ENCODE measurements at places on chromosomes 5 and 9.

DNA sequence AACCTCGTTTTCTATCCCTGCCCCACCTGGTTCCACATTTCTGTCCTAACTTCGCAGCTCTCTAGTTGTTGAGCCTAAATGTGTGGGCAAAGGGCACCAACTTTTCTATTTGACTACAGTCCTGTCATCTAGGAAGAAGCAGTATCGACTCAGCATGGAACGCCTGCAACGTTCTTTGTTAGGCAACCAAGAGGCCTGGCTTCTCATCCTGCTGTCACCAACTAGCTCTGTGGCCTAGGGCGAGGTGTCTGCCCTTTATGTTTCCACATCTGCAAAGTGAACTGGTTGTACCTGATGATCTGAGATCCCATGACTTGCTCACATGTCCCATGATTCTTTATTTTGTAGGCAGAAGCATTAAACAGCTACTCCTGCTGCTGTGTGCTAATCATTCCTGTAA is 248.9 kb downstream of the ADAMTSL1 start:
- DNase-seq = no peak

DNA sequence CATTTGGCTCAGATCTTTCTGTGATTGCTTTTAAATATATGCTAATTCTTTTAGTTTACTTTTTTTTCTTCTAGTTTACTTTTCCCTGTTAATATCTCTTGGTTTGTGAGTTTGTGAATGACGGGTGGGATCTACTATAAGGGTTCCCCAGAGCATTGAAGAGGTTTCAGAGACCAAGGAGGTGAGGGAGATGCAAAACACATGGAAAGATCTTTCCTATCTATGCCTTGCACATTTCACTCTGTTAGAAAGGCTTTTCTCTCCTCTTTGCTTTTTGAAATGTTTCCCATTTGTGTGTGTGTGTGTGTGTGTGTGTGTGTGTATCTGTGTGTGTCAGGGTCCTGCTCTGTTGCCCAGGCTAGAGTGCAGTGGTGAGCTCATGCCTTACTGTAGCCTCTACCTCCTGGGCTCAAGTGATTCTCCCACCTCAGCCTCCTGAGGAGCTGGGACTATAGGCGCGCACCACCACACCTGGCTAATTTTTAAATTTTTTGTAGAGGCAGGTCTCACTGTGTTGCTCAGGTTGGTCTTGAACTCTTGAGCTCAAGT is 50.7 kb downstream of the CNTLN start:
- no peak for DNase-seq

GRCh38 chr5:75753182-75753581 is 35.9 kb upstream of the POC5 start:
- DNase-seq = no peak

DNA sequence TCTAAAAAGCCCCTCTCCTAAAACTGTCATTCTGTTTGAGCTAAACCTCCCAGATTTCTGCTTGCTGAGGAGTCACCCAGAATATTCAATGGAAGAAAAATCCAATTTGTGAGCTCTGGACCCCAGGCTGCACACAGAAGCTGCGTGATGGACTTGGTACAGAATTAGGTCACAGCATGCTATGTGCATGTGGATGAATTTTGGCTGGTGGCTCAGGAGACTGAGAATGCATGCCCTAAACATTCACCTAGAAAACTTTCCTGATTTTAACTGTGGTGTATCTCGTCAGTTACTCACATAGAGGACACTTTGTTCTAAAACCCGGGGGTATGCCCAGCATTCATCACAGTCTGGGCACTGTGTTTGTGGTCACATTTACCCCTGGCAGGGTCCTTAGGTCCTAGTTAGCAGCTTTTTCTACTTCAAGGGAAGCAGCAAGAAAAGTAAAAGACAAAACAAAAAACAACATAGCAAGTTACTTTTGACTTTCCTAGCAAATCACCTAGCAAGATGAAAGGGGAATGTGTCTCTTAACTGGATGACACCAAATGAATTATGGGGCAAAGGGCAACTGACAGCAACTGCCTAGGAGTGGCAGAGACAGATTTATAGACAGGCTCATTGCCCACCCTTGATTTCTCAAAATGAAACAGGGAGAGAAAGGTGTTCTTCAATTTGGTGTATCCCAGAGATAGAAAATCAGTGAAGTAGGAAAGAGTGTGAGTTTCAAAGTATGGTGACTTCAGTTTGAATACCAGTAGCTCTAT is 8.3 kb upstream of the SHROOM1 start:
- DNase-seq = no peak

DNA sequence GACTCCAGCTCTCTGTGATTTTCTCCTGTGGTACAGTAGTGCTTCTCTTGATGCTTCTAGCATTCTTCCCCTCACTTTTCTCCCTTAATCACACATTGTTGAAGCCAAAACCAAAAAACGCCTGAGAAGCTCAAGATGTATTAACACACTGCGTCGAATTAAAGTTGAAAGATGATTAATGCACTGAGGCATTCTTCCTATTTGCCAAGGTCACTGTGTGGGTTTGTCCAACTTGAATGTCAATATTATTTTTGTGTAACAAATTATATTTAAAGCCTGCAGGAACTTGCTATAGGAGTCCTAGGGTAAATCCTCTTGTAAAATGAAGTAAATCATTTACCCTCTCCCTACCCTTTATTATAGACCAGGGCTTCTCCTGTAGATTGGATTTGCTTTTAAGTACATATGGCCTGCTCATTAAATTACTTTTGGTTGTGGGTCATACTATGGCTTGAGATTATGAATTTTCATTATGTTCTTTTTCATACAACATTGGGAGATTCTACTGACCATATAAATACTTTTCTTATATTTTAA is 68.1 kb downstream of the GDA start:
- no peak for DNase-seq

- DNase-seq = no peak
Observed at GRCh38 chr5:151383011-151383410, 35.7 kb upstream of the SLC36A2 start.

DNA sequence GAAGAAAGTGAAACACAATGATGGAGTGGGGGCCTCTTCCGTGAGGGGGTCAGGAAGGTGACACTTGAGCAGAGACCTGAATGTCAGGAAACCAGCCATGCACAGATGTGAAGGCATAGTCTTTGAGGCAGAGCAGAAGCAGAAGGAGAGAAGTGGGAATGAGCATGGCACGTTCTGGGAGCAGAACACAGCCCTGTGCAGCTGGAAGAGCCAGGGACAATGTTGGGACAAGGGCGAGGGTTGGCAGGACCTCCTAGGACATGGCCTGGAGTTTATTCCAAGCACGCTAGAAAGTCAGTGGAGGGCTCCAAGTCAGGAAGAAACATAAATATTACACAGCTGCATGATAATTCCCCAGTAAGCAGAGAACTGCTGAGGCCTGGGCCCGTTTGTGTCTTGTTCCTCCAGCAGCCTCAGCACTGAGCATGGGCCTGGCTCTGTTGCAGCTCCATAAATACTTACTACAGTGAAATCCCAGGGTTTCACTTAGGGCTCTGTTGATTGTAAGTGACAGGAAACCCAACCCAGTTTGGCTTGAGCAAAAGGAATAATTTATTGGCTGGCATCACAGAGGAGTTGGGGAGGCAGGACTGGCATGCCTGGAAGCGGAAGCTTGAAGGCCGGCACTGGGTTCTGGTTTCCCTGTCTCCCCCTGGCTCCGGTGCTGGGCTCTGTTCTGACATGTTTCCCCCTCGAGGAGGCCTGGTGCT is 66.2 kb downstream of the MVB12B start:
- no peak for DNase-seq

DNA sequence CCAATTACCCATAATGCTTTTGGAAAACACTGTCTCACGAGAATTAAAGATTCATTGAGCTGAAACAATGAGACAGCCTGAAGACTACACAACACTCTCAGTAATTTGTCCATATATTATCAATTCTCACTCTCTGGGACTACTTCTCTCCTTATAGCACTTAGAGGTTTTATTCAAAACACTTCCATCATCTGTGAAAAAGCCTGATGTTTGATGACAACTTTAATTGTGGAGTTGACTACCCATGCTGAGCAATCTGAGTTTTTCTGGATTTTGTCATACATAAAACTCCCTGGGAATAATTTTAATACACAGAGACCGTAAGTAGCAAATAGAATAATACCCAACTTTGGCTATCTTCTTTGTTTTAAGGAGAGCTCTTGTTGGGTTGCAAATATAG is 305.5 kb downstream of the EPB41L4A start:
- no peak for DNase-seq

DNA sequence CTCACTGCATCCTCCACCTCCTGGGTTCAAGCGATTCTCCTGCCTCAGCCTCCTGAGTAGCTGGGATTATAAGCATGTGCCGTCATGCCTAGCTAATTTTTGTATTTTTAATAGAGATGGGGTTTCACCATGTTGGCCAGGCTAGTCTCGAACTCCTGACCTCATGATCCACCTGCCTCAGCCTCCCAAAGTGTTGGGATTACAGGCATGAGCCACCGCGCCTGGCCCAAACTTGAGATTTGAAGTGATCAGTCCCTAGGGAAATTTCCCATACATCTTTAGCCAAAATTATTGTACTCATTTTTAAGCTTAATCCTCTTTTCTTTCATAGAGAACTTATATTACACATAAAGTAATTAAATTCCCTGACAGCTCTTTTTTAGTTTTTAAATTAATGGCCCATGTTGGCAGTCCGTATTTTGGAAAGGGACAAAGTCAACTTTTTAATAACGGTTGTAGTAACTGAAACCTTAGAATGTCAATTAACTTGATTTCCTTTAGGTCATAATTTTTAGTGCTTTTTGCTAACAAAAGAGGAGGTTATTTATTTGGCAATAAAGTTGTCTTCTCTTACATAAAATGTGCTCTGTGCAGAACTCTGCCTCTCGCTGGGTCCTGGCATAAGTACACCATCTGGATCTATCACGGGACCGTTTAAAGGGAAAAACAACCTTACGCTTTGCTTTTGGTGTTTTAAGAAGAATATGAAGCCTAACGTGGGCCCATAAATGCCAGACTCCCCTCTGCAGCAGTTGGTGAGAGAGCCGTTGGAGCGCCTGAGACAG is 142.3 kb upstream of the OTULINL start:
- no peak for DNase-seq

DNA sequence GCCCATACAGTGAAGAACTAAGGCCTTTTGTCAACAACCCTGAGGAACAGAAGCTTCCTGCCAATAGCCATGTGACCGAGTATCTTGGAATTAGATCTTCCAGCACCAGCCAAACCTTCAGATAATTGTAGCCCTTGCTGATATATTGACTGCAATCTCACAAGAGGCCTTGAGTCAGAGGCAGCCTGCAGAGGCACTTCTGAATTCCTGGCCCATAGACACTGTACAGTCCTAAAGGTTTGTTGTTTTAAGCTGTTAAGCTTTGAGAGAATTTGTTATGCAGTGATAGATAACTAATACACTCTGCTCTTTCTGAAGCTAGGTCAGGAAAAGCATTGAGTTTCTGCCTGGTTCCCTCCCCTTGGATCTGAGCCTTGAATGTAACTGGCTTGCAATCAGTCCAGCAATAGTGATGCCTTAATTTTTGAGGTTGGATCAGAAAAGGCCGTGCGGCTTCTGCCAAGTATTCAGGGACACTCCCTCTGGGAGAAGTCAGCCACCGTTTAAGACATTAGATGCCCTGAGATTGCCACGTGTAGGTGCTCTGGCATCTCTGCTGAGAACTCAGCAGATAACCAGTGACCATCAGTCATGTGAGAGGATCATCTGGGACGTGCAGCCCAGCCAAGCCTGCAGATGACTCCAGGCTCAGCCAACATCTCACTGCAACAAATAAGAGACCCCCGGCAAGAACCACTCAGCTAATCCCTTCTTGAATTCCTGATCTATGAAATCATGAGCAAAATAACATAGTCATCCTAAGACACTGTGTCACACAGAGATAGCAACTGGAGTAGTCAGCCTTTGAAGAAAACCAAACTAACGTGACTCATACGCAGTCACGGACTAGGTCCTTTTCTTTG is 126.8 kb upstream of the STC2 start:
- DNase-seq = no peak

DNA sequence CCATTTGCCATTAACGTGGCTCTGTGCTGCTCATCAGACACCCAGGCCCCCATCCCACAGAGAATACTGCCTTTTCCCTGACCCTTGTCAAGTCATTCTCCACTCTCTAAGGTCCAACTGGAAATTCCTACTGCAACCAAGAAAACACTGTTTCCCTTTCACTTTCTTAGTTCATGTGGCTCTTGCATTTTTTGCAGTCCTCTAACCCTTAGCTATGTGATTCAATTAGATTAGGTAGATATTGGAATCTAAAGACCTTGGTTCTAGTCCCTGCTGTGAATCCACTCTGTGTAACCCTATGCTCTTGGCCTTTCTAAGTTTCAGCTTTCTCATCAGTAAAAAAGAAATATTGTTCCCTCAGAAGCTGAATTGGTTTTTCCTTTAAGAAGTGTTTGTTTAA is 649.4 kb downstream of the CCDC171 start:
- DNase-seq = no peak

DNA sequence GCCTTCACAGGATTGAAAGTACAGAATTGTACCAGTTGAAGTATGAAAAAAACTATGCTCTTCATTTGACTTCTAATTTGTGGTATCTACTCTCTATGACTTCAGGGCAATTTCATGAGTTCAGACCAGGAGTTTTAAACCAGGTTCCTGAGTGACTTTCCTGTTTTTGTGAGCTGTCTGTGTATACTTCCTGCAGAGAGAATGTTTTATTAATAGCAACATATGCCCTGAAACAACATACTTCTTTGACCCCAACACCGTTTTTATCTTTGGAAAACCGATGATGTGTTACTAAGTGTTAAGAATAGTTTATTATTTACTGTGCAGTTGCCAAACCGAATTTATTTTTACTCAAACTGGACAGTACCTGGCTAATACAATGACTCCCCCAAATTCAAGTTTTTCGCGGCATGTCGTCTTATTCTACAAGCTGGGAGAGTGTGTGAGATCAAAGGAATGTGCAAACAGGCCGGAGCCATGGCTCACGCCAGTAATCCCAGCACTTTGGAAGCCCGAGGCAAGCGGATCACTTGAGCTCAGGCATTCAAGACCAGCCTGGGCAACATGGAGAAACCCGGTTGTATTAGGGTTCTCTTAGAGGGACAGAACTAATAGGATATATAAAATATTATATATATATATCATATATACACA is 58.7 kb upstream of the ERBIN start:
- DNase-seq = no peak

DNA sequence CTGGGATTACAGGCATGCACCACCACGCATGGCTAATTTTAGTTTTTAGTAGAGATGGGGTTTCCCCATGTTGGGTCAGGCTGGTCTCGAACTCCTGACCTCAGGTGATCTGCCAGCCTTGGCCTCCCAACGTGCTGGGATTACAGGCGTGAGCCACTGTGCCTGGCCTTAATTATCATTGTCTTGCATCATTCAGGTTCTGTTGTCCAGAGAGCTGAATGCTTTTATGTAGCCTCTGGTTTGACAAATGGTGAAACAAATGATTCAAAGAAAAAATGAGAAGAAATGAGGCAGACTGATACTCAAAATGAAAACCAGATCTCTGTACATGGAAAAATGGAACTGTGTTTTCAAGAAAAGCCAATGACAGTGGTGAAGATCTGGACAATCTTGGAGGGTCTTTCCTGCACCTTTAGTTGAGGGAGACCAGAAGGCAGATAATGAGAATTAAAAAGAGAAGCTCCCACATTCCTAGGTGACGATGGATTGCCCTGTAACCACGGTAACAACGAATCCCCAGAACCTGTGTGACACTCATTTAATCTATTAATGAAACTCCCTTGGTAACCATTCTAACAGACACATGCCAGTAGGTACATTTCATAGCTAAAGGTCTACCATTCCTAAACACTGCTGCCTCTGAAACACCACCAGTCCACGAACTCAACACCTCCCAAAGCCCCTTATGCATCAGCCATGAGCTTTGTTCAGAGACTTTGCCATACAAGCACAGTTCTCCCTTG is 1.6 kb downstream of the TEX48 start:
- DNase-seq = no peak

All from spinal cord (tissue), 10 donors.